Endothelial cell (in vitro differentiated cells): ENCODE measurements at places on chromosomes 5 and 9.

- no peak overlapping the region for H3K27ac ChIP-seq
- H3K4me3 ChIP-seq, result no peak overlapping the region
- H3K4me1 ChIP-seq, result no peaks in the 10 kb centered on the region
- H3K36me3 ChIP-seq, result peaks cover 6% of the 10 kb centered on the region
- peaks cover 3% of the 10 kb centered on the region for H3K27me3 ChIP-seq
- no peak for DNase-seq
Measured at GRCh38 chr5:34061993-34062392, 19.0 kb upstream of the C1QTNF3 start.

- no peak for DNase-seq
- no peak overlapping the region for H3K4me3 ChIP-seq
- H3K27ac ChIP-seq, result no peak overlapping the region
- peaks cover 3% of the 10 kb centered on the region for H3K27me3 ChIP-seq
Measured at GRCh38 chr5:130278136-130278535, 373.9 kb downstream of the CHSY3 start.

DNA sequence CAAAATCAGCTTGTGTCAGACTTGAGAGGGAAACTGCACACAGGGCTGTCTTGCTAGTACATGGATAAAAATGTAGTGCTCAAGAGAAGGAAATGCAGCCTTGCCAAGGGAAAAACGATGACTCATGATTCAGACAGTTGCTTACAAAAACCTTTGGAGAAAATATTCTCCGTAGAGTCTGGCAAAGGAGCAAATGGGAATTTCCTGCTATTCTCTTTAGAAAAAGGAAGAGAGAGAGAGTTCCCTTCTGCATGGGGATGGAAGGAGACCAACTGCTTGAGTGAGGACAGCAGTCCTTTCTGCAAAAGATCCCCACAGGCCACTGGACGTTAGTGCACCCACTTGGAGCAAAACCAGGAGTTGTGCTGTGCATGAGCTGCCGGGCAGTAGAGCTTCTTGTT, 7.6 kb downstream of the IFNB1 start:
- peak; percentile 47 for DNase-seq
- no peaks in the 10 kb centered on the region for H3K27me3 ChIP-seq
- H3K27ac ChIP-seq, result peak overlapping the region; percentile 84
- H3K4me1 ChIP-seq, result peaks cover 37% of the 10 kb centered on the region
- no peak overlapping the region for H3K4me3 ChIP-seq
- no peaks in the 10 kb centered on the region for H3K36me3 ChIP-seq

DNA sequence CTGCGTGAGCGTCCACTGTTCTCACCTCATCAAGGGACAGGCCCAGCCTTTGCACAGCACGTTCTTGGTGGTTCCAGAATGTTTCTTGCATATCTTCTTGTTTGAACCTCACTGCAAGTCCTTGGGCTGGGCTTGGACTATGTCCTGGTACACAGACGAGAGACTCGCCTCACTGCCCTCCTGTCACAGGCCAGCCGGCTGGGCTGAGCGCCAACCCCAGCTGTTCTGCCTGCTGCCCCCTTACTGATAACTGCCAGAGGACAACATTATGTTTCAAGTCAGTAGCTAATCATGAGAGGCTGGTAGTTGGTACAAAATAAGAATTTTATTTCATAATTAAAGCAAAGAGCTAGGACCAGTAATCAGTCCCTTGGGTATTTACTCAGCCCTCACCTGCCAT, 52.8 kb upstream of the LRRTM2 start:
- no peak overlapping the region for H3K27ac ChIP-seq
- peaks cover 74% of the 10 kb centered on the region for H3K36me3 ChIP-seq
- H3K4me1 ChIP-seq, result peaks cover 12% of the 10 kb centered on the region
- peaks cover 22% of the 10 kb centered on the region for H3K27me3 ChIP-seq

GRCh38 chr5:10295619-10296326, 11.9 kb downstream of the CMBL start:
- H3K27ac ChIP-seq, result no peak overlapping the region
- no peak overlapping the region for H3K4me3 ChIP-seq
- H3K27me3 ChIP-seq, result peaks cover 5% of the 10 kb centered on the region

GRCh38 chr9:16624744-16625117, 245.7 kb downstream of the BNC2 start:
- peaks cover 2% of the 10 kb centered on the region for H3K27me3 ChIP-seq
- H3K4me3 ChIP-seq, result no peak overlapping the region
- H3K4me1 ChIP-seq, result peaks cover 27% of the 10 kb centered on the region
- DNase-seq, result no peak
- no peak overlapping the region for H3K27ac ChIP-seq

- no peak overlapping the region for H3K4me3 ChIP-seq
- DNase-seq, result no peak
- H3K4me1 ChIP-seq, result no peaks in the 10 kb centered on the region
- peaks cover 2% of the 10 kb centered on the region for H3K27me3 ChIP-seq
- no peak overlapping the region for H3K27ac ChIP-seq
Measured at GRCh38 chr9:123586275-123586674, 230.3 kb downstream of the CRB2 start.

- H3K27me3 ChIP-seq, result peaks cover 1% of the 10 kb centered on the region
- H3K27ac ChIP-seq, result no peak overlapping the region
- peaks cover 3% of the 10 kb centered on the region for H3K36me3 ChIP-seq
- peaks cover 51% of the 10 kb centered on the region for H3K4me1 ChIP-seq
Measured at GRCh38 chr9:106886111-106887046, 23.4 kb downstream of the ZNF462 start.

DNA sequence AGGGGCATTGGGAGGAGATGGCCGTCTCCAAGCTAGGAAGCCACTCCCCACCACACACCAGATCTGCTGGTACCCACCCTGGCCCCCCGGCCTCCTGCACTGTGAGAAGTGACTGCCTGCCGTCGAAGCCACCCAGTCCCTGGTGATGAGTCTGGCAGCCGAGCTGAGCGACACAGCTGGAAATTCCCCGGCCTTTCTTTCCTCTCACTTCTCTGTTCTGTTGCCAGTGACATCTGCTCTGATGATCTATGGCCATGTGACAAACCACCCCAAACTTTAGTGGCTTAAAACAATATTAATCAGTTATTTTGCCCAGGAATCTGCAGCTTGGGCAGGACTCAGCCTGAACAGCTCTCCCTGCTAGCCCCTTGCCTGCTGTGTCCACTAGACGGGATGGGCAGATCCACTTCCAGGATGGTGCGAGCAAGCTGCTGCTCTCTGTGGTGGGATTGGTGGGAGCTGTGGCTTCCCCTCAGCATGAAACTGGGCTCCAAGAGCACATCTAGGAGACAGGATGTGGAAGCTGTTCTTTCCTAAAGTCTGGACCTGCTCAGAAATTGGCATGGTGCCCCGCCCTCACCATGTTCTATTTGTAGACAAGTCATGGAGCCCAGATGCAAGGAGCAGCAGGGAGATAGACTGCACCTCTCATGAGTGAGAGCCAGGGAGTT, 211.2 kb downstream of the GADD45G start:
- H3K36me3 ChIP-seq, result no peaks in the 10 kb centered on the region
- no peak overlapping the region for H3K27ac ChIP-seq
- no peak for DNase-seq
- no peak overlapping the region for H3K4me3 ChIP-seq

DNA sequence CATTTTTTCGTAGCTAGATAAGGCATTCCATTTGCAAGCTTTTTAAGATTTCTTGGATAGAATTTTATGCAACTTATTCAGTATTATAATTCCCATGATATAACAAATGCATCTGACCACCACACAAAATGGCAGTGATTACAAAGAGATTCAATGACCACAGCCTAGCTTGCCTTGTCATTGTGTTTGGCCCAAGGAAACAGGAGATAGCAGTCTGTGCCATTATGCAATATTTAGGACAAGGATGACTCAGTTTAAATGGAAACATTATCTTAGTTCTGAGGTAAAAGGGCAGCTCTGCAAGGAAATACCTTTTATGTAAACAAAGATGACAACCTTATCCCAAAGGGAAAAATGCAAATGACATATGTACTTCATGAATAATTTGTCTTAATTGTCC, 89.8 kb downstream of the NUDT12 start:
- H3K4me3 ChIP-seq, result no peak overlapping the region
- no peaks in the 10 kb centered on the region for H3K36me3 ChIP-seq
- DNase-seq, result no peak
- H3K27ac ChIP-seq, result no peak overlapping the region
- H3K4me1 ChIP-seq, result no peaks in the 10 kb centered on the region

- H3K27ac ChIP-seq, result no peak overlapping the region
- DNase-seq, result no peak
- H3K27me3 ChIP-seq, result peaks cover 3% of the 10 kb centered on the region
- H3K4me1 ChIP-seq, result no peaks in the 10 kb centered on the region
- H3K4me3 ChIP-seq, result no peak overlapping the region
Measured at GRCh38 chr9:12790001-12790400, 15.2 kb downstream of the LURAP1L start.

- no peak for DNase-seq
- no peak overlapping the region for H3K4me3 ChIP-seq
- H3K4me1 ChIP-seq, result peaks cover 2% of the 10 kb centered on the region
Measured at GRCh38 chr5:151234476-151235238, 10.8 kb upstream of the CCDC69 start.

GRCh38 chr9:99370376-99370775, 148.3 kb downstream of the SEC61B start:
- no peak overlapping the region for H3K27ac ChIP-seq
- peaks cover 41% of the 10 kb centered on the region for H3K4me1 ChIP-seq
- H3K36me3 ChIP-seq, result peaks cover 5% of the 10 kb centered on the region
- DNase-seq, result no peak

- H3K27ac ChIP-seq, result no peak overlapping the region
- peaks cover 6% of the 10 kb centered on the region for H3K4me1 ChIP-seq
Measured at GRCh38 chr9:34601937-34602573, 9.8 kb downstream of the RPP25L start.

GRCh38 chr5:10471677-10472076, 30.0 kb downstream of the ROPN1L start:
- no peak for DNase-seq
- no peak overlapping the region for H3K4me3 ChIP-seq
- no peak overlapping the region for H3K27ac ChIP-seq
- H3K4me1 ChIP-seq, result peaks cover 18% of the 10 kb centered on the region
- H3K27me3 ChIP-seq, result peaks cover 6% of the 10 kb centered on the region

- H3K27ac ChIP-seq, result no peak overlapping the region
- DNase-seq, result no peak
- H3K4me1 ChIP-seq, result peaks cover 11% of the 10 kb centered on the region
- no peaks in the 10 kb centered on the region for H3K36me3 ChIP-seq
- no peak overlapping the region for H3K4me3 ChIP-seq
- peaks cover 1% of the 10 kb centered on the region for H3K27me3 ChIP-seq
Measured at GRCh38 chr5:72392326-72392733, 72.2 kb downstream of the PTCD2 start.

DNA sequence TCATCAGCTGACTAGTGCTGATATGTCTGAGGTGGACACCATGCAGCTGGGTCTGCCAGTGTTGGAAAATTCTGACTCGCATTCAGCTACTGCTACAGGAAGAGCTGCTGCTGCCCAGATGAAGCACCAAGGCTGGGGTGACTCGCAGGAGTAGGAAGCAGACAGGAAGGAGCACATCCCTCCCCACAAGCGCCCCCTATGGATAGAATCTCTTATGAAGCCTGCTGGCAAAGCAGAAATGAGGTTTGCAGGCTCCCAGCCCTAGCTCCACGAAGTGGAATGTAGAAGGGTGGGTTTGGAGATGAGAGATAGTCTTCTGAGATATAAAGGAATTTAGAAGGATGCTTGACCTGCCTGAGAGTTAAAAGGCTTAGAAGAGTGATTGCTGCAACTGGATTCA, 443.0 kb downstream of the ACTL7B start:
- H3K27me3 ChIP-seq, result peaks cover 2% of the 10 kb centered on the region
- H3K36me3 ChIP-seq, result no peaks in the 10 kb centered on the region
- H3K4me3 ChIP-seq, result no peak overlapping the region
- H3K27ac ChIP-seq, result no peak overlapping the region

GRCh38 chr9:37295796-37296195, 126.7 kb upstream of the GRHPR start:
- no peak overlapping the region for H3K4me3 ChIP-seq
- H3K27me3 ChIP-seq, result peaks cover 1% of the 10 kb centered on the region
- H3K4me1 ChIP-seq, result peaks cover 18% of the 10 kb centered on the region
- H3K36me3 ChIP-seq, result no peaks in the 10 kb centered on the region

GRCh38 chr9:114386886-114387679, 699 bp downstream of the AKNA start:
- H3K4me1 ChIP-seq, result peaks cover 77% of the 10 kb centered on the region
- peak overlapping the region; percentile 94 for H3K27ac ChIP-seq
- peak overlapping the region; percentile 97 for H3K4me3 ChIP-seq
- peaks cover 7% of the 10 kb centered on the region for H3K36me3 ChIP-seq

- no peaks in the 10 kb centered on the region for H3K4me1 ChIP-seq
- H3K4me3 ChIP-seq, result no peak overlapping the region
- no peak overlapping the region for H3K27ac ChIP-seq
- no peak for DNase-seq
- H3K27me3 ChIP-seq, result peaks cover 3% of the 10 kb centered on the region
Measured at GRCh38 chr5:167872791-167873190, 418.7 kb upstream of the WWC1 start.

- DNase-seq, result peak; percentile 48
- no peaks in the 10 kb centered on the region for H3K36me3 ChIP-seq
- H3K27ac ChIP-seq, result peak overlapping the region; percentile 32
- H3K27me3 ChIP-seq, result peaks cover 2% of the 10 kb centered on the region
Measured at GRCh38 chr5:57887851-57888621, 405.4 kb upstream of the ACTBL2 start.

- peaks cover 21% of the 10 kb centered on the region for H3K4me1 ChIP-seq
- no peak overlapping the region for H3K4me3 ChIP-seq
- peaks cover 4% of the 10 kb centered on the region for H3K36me3 ChIP-seq
- DNase-seq, result no peak
Measured at GRCh38 chr5:135179308-135179980, 145.4 kb upstream of the PITX1 start.

DNA sequence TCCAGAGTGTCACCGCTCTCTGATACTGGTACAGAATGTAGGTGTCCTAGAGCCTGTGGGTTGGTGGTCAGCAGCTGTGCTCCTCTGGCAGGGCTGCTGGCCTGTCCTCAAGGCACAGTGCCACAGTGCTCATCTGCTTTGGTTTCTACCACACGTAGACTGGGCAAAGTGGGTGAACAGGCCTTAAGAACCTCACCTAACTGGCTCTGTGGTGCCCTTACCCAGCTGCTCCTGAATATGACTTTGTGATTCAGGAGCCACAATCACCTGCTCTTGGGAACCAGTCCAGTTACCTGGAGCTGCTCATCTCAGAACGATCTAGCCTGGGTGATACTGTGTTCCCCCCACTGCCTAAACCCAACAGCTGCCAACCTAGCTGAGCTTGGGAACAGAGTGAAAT, 6.4 kb downstream of the NOP16 start:
- H3K4me1 ChIP-seq, result peaks cover under 1% of the 10 kb centered on the region
- DNase-seq, result no peak
- no peak overlapping the region for H3K27ac ChIP-seq

DNA sequence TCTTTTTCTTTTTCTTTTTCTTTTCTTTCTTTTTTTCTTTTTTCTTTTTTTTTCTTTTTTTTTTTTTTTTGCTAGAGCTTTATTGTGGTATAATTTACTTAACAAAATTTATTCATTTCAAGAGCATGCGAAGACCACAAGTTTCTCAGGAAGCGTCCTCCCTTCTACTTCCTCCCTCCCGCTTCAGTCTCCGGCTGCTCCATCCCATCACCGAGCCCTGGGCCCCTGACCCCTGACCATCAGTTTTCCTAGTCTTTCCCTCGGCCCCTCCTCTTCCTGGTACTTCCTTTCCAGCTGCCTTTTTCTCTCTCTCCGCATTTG, 34.7 kb downstream of the C9orf152 start:
- H3K36me3 ChIP-seq, result peaks cover 40% of the 10 kb centered on the region
- H3K27ac ChIP-seq, result no peak overlapping the region
- DNase-seq, result no peak
- peak overlapping the region; percentile 69 for H3K4me3 ChIP-seq
- H3K4me1 ChIP-seq, result peaks cover 36% of the 10 kb centered on the region
- peaks cover 13% of the 10 kb centered on the region for H3K27me3 ChIP-seq

- no peak for DNase-seq
- peaks cover 12% of the 10 kb centered on the region for H3K36me3 ChIP-seq
- no peaks in the 10 kb centered on the region for H3K27me3 ChIP-seq
Measured at GRCh38 chr5:128408622-128409021, 129.4 kb downstream of the FBN2 start.
